GF-D8 (cell line): ENCODE measurements at places on chromosomes 2 and 18.

- no peak for DNase-seq
These were observed 3.8 kb upstream of the RPS7 start for GRCh38 chr2:3571284-3571683.

DNA sequence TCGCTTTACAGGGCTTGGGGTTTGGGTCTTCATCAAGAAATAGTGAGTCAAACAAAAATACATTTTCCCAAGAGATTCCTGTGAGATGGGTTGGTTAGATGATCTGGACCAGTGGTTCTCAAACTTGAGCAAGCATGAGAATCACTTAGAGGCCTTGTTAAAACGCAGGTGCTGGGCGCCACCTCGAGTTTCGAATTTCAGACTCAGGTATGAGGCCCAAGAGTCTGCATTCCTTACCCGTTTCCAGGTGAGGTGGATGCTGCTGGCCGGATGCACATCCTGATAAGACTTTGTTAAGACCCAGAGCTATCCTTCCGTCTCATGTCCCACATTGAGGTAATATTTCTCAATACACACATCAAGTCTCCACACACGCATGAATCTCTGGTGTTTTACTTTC lies 707.8 kb upstream of the SALL3 start:
- no peak for DNase-seq

- no peak for DNase-seq
These were observed 17.7 kb upstream of the ICOS start for GRCh38 chr2:203918839-203919238.

DNA sequence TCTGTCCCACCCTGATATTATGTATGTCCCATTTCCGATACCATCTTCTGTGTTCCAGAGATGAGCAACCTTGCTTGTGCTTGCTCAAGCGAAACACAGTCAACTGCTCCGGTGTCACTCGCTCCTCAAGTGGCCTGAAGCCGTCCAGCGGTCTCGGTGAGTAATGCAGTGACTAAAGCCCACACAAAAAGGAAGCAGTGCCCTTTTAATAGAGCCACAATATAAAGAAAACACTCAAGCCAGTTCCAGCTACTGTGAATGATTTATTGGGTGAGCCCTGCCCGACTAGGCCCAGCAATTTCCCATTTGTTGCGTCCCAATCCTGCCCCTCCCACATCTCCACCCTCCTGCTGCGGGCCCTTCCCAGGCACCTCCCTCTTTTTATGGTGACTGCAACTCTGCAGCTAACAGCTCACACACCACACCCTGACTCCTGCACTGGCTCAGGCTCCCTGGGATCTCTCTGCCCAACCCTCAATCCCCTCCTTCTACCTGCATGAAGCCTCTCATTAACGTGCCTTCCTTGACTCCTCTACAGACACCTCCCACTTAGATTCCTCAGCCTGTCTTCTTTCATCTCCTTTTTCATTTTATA lies 44.2 kb upstream of the DSC1 start:
- DNase-seq, result peak; percentile 88

DNA sequence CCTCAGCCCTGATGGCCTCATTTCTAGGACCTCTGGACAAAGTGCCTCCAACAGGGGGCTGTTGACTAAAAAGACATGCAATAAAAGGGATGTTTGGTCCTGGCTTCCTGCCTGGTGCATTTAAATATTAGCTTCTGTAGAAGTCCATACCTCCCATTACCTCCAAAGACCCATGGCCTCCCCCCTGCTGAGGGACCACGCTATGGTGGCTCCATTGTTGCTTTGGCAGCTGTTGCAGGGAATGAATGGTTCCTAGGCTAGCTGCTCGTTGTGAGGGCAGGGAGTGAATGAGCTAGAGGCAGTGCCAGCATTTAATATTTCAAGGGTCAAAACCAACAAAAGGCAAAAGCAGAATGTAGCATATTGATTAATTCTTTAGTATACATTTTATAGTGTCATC lies 285.9 kb downstream of the SLC8A1 start:
- no peak for DNase-seq

- DNase-seq, result no peak
These were observed at the start of gene ARHGEF4 for GRCh38 chr2:130836501-130837174. ARHGEF4 (plus strand) TSS chr2:130836914; CDS start chr2:130836954, 40 bp downstream.

DNA sequence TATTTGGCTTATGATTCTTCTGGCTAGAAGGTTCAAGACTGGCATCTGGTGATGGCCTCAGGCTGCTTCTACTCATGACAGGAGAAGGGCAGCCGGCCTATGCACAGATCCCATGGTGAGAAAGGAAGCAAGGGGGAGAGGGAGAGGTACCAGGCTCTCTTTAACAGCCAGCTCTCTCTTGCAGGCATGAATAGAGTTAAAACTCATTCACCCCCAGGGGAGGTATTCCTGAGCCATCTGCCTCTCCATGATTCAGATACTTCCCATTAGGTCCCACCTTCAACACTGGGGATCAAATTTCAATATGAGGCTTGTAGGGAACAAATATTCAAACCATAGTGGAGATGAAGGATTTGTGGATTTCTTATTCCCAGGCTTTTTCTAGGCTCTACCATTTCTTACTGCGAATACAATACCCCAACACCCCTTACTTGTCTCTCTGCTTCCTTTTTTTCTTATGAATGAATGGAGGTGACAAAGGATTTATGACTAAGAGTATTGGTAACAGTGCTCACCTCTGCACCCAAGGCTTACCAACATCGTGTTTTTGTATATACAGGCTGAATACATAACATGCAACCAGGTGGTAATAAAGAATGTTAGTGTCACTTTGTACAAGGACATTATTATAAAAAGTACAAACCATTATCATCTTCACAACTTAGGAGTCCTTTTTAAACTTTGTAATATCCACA lies 454.6 kb upstream of the TRIB2 start:
- DNase-seq, result no peak

GRCh38 chr2:190535586-190535985 lies 1.1 kb upstream of the NEMP2 start:
- DNase-seq, result no peak

- peak; percentile 76 for DNase-seq
These were observed 1.5 kb downstream of the ARPC2 start for GRCh38 chr2:218218268-218219185.

DNA sequence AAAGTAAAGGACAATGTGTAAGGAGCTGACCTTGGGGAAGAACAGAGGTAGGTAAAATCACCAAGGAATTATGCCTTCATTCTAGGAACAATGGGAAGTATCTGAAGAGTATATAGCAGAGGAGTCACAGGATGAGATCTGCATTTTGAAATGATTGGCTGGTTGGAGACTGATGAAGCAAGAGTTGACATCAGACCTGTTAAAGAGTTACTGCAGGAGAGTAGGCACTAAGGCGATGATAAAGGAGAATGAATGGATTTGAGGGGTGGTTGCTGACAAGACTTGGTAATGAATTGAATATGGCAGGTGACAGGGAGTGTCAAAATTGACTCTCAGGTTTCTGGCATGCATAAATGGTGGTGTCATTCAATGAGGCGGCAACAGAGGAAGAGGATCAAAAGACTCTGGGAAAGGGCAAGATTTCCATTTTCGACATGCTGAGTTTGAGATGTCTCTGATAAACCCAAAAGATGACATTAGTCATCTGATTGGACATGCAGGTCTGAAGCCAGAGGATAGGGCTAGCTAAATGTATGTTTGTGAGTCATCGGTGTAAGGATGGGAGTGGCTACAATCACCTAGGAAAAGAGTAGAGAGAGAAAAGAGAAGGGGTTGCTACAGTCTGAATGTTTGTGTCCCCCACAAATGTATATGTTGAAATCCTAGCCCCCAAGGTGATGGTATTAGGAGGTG lies 236.5 kb downstream of the DYM start:
- DNase-seq, result no peak

DNA sequence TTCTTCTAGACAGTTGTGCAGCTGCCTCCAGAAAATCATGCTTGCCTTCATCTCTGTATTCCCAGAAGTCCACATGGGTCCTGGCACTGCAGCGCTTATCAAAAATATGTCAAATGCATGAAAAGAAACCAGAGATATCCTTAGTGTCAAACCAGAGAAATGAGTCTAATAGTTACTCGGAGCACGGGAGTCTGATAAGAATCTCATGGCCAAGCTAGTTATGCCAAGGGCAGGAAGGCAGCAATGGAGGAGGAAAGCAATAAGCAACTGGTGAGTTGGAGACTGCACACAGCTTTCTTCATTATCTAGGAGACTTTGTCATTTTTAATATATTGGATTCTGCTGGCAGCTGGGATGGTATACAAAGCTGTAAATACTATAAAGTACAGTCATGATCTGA lies 38.6 kb downstream of the TRIB2 start:
- DNase-seq, result no peak

DNA sequence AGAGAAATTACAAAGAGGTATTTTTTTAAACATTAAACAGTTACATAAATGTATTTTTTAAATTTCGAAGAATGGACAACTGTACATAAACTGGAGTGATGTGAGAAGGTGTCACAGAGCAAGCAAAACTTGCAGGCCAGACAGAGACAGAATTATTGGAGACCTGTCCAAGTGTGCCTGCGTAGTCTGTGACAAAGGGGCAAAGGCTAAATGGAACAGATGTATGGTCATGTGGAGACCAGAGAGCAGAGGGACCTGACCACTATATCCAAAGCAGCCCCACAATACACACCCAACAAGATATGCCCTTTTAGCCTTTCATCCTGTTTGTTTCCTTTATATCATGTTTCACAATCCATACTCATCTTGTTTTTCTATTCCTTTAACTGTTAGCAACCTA lies 225.3 kb upstream of the VWC2L start:
- DNase-seq, result no peak

DNA sequence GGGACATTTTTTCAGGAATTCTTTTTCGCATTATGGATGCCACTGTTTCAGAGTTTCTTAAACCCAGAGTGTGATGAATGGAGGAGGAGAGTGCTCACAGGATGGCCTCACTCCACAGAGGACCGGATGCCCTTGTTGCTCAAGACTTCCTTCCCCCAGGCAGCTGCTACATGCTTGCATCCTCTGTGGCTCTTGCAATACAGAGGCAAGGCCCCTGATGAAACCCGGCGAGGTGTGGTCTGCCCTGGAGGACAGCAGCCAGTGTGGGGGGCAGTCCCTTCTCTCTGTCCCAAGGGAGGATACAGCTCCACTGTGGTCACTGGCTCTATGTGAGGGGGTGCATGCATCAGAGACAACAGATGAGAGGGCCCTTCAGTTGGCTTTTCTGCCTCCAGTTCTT lies 109.6 kb downstream of the SH3RF3 start:
- DNase-seq, result peak; percentile 96

DNA sequence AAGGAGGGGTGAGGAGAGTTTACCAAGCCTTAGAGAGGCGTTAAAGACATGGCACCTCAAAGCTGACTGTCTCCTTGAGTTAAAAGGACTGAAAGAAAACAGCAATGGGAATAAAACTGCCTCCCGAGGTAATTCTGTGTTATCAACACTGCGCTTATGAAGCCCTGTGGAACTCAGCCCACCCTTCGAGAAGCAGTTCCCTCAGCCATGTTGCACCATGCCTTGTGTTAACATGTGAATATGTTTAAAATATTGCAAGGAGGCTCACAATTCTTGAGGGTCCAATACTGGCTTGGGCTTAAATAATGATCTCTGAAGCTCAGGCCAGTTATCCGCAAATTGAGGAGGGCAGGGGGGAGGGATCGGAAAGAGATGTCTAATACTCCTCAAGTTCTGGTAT lies 14.7 kb downstream of the KLF7 start:
- DNase-seq, result no peak

DNA sequence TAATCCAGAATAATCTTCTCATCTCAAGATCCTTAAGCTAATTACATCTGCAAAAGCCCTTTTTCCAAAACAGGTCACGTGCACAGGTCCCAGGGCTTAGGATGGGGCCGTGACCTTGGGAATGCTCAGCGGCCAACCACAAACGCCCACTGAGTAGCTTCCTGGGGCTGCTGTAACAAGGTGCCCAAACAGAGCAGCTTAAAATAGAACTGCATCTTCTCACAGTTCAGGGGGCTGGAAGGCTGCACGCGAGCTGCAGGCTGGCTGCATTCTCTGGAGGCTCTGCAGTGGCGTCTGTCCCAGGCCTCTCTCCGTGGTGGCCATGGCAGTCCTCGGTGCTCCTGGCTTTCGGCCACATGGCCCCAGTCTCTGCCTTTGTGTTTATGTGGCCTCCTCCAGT lies 31.9 kb downstream of the ADI1 start:
- DNase-seq, result no peak
